ENCODE measurements at places on chromosomes 12 and 14. TPM values are rescaled to one million over a fixed set of nuclear protein-coding genes. Genes with fewer than 3 reads are reported as not detected.

E2F7 gene
- 6.3 TPM for total RNA-seq

DYRK2 gene
- 12.0 TPM for total RNA-seq

BCL11B gene
- under 0.01 TPM for total RNA-seq

KRT71 gene
- not detected for total RNA-seq

GLIPR1L1 gene
- total RNA-seq: not detected

HSPA2 gene
- total RNA-seq: 8.7 TPM

SYNJ2BP gene
- 22.0 TPM for total RNA-seq

All from bladder microvascular endothelial cell (primary cell).